GM04504 (cell line): ENCODE measurements at places on chromosomes 7 and 10.

- DNase-seq = no peak
These were observed 17.1 kb upstream of the MACROH2A2 start for GRCh38 chr10:70035531-70035930.

- DNase-seq = no peak
These were observed 313.1 kb downstream of the CALN1 start for GRCh38 chr7:72098807-72099580.

DNA sequence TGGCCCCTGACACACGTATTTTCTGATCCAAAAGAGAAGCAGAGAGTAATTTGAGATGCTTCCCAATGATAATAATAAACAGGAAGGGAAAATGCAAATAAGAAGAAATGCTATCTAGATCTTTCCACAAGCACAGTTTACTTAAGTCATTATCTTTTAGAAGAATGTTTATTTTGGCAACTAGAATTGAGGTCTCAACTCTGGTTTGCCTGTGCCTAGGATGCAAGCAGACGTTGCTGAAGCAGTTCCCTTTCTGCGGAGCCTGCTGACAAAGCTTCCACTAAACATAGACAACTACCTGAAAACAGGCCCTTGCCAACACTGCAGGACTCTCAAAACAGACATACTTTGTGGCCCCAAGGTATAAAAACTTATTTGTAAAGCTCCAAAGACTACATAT is 315.8 kb upstream of the POM121L12 start:
- DNase-seq = no peak

DNA sequence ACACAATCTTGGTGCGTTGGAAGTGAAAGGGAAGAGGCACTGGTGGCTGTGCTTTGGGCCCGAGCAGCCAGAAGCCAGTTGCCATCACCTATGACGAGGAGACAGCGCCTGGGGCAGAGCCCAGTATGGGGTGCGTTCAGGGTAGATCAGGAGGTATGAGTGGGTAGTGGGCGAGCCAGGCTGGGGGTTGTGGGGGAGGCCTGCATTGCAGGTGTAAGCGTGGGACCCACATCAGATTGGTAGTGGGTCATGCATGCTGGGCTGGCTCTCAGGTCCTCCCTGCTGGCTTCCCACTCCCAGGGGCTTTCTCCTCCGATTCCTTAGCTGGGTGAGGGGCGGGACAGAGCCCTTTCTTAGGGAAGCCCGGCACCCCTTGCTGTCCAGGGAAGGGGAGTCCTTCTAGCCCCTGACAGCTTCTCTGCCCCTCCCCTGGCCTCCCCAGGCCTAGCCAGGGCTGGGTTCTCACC is 445 bp upstream of the PVRIG start:
- no peak for DNase-seq

DNA sequence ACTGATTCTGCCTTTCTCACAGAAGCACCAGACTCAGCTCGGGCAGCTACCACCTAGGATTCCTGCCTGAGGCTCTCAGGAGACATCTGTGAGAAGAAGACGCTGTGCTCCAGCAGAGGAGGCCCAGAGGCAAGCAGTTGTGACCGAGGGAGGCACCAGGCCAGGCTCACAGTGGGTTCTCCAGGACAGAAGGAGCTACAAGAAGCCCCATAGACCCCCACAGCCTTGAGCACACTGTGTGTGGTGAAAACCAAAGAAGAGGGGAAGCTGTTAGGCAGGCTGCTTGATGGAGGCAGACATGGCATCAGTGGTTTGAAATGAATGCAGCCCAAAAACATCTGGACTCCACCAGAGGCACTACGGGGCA is 198.8 kb downstream of the GRID1 start:
- DNase-seq = no peak

DNA sequence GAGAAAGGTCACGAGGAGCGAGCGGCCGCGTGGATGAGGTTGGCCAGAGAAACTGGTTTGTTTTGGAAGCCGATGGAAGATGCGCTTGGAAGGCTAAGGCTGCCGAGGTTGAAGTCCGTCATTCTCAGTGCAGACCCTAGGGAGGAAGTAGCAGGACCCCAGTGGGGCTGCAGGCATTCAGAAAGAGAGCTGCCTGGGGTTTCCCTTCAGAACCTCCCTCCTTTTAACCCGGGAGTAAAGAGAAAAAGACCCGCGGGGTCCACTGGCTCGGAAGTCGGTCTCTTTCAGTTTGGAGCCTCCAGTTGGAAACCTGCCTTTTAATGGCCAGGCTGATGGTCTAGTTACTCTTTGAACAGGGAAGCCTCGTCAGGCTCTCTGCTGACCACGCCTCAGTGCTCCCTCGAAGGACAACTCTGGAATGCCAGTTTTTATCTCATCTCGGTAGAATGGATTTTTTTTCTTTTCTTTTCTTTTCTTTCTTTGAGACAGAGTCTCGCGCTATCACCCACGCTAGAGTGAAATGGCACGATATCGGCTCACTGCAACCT is 188.6 kb downstream of the CUX1 start:
- DNase-seq = no peak

GRCh38 chr10:79335094-79335469 is 12.2 kb upstream of the PPIF start:
- no peak for DNase-seq

DNA sequence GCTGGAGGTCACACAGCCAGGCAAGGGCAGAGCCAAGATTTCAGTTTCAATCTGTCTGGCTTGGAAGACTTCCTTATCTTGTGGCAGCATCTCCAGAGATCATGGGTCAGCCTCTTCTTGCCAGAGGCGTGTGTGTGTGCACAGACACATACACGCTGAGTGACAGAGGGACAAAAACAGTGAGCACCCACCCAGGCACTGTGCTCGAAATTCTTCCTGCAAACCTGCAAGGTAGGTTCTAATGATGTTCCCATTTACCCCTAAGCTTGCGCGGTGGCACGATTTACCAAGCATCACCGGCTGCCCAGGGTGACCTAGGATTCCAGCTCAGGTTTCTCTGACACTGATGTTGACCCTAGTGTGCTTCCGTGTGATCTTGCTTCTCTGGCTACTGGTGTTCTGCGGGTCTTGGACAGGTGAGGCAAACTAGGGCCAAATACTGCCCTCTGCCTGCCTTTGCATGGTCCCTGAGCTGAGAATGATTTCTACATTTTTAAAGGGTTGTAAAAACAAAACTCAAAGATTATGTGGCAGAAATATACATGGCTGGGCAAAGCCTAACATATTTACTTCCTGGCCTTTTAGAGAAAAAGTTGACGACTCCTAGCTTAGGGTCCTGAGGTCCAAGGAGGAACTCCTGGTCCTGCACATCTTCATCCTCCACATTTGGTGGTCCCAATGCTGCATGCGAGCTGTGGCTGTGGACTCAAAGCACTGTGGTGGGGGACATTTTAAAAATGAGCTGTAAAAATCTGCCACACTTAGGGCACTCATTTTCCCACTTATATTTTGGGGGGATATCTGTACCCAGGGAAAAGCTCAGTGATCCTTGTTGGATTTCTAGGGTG is 268.5 kb downstream of the RPS24 start:
- no peak for DNase-seq

- no peak for DNase-seq
These were observed 43.8 kb upstream of the ICA1 start for GRCh38 chr7:8305625-8306388.

GRCh38 chr7:121085922-121086321 is 97.4 kb downstream of the CPED1 start:
- no peak for DNase-seq

DNA sequence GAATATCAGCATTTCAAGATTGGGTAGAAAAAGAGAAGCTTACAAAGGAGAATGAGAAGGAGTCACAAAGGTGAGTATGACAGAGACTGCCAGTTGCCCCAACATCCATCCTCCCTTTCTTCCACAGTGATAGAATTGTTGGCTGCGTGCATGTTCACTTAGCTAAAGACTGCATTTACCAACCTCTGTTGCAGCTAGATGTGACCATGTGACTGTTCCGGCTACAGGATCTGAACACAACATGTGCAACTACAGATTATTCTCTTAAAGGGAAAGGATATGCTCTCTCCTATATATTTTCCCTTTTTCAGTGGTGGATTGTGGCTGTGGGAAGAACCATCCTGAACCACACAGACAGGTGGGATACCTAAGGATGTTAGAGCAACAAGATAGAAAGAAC is 60.5 kb upstream of the ZNRF2 start:
- no peak for DNase-seq

DNA sequence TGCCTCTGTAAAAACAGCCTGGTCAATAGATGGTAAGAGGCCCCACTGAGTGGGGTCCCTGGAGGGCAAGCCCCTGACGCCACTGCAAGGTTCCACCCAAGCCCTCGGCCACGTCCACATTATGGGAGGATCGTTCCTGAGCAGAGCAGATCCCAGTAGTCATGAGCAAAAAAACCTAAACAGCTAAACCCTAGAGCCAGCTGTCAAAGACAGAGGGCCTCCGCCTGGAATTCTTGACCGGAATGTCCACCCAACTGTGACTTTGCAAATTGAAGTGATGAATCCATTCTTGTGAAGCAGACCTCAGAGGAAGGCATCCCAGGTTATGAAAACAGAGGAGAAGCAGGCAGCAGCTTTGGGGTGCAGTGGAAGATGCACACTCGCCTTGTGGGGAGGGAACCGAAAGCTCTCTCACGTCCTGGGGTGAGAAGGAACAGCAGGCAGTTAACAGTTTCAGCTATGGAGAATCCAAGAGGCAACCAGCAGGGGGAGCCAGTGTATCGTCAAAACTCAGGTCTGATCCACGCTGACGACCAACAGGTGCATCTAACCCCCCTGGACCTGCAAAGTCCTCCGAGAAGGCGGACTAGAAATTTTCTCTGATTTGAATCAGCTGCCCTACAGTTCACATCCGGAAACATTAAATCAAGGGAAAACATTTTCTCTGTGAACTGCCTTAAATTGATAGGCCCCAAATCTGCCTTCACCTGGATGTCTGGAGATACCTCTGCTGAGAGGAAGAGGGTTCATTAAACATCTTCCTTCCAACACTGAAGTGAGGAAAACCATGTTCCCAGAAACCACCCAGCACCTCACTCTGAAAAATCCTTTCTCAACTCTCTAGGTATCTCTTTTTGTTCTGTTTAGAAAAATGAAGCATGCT is 139.1 kb upstream of the PFKP start:
- no peak for DNase-seq

- no peak for DNase-seq
These were observed 5.8 kb downstream of the NEBL start for GRCh38 chr10:20891338-20891714.

GRCh38 chr10:129964611-129965424 is 744 bp upstream of the EBF3 start:
- no peak for DNase-seq

GRCh38 chr7:80934321-80934720 is 15.5 kb upstream of the SEMA3C start:
- no peak for DNase-seq

- no peak for DNase-seq
These were observed 68.8 kb upstream of the GRB10 start for GRCh38 chr7:50851451-50851850.

DNA sequence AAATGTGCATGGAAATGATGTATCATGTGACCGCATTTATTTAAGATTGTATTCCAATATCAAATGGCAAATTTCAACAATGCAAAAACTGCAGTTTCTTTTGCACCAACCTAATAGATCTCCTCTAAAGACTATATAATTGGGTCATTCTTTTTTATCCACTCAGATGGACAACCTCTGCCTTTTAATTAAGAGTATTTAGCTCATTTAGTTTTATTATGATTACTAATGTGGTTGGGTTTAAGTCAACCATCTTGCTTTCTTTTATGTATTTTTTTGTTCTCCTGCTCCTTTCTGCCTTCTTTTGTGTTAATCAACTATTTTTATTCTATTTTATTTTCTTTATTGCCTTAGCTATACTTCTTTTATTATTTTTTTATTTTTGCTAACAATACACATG is 468.5 kb upstream of the MKI67 start:
- no peak for DNase-seq

DNA sequence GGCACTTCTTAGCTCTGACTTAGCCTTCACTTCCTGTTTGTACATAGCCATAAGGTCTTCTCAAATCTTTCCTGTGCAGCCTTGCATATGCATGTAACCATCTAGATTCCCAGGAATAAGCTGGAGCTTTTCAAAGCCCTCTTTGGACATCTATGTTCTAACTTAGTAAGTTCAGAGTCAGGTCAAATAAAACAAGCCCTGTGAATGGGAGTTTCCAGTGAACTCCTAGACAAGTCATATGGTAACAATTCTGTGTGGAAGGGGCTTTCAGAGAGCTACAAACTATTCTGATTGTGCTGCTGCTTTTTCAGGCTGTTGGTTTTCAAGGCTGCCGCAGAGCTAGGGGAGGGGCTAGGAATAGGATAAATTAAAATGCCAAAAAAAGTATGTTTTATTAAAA is 208.4 kb upstream of the AKR1E2 start:
- no peak for DNase-seq

GRCh38 chr10:43110338-43111071 is 27.7 kb upstream of the CSGALNACT2 start:
- DNase-seq = peak; percentile 59

DNA sequence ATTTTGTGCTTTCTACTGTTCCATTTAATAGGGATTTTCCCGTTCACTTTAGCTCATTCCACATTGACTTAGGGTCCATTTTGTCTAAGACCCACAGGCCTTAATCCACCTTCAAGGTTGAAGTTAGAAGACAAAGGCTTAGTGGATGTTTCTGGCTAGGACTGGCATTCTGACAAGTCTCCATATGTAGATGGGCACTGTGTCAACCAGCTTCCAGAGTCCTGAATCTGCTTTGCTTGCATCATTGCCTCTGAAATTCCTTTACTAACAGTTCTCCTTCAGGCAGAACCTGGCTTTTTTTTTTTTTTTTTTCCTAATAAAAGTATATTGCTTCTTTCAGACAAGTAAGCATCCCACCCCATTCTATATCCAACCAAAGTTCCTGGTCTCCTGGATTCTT is 69.6 kb upstream of the PDCD4 start:
- DNase-seq = peak; percentile 39

DNA sequence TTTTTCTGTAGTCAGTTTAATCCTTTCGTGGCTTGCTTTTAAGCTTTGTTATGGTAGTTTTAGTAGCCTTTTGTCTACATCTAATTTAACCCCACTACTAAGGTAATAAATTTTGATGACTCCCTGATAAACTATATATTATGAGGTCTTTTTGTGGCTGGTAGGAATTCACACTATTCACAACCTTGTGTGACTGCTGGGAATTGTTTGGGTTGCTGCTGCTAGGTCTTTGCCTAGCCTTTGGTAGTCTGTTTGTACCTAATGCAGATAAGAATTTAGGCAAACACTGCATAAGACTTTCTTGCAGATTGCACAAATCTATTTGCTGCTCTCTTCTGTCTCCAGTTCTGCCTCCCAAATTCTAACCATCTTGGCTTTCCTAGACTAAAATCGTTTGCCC is 58.3 kb downstream of the SHOC2 start:
- peak; percentile 21 for DNase-seq

GRCh38 chr7:17773289-17773626 is 167.0 kb downstream of the SNX13 start:
- peak; percentile 65 for DNase-seq

DNA sequence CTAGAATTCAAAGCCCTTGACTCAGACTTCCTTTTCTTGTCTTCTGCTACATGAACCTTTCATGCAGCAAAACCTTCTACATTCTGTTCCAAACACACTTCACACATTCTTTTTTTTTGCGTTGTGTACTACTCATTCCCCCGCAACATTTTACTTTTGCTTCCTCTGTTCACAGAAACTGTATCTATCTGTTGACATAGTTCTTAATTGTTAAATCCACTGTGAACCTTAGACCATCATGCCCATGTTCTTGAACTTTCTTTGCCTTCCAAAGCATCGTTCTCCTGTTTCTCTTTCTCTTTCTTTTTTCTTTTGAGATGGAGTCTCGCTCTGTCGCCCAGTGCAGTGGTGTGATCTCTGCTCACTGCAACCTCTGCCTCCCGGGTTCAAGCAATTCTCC is 14.2 kb downstream of the CCSER2 start:
- DNase-seq = no peak
